ENCODE measurements at places on chromosomes 1 and 21.

- DNase-seq = no peak
Measured at GRCh38 chr1:1799716-1800115, 21.4 kb upstream of the NADK start.

- no peak for DNase-seq
Measured at GRCh38 chr1:14367451-14367850, 231.0 kb upstream of the KAZN start.

- no peak for DNase-seq
Measured at GRCh38 chr1:75796376-75797272, at the start of gene MSH4. Gene MSH4, plus strand, starts transcription at chr1:75796882. Its CDS starts 104 bp downstream, at chr1:75796986.

DNA sequence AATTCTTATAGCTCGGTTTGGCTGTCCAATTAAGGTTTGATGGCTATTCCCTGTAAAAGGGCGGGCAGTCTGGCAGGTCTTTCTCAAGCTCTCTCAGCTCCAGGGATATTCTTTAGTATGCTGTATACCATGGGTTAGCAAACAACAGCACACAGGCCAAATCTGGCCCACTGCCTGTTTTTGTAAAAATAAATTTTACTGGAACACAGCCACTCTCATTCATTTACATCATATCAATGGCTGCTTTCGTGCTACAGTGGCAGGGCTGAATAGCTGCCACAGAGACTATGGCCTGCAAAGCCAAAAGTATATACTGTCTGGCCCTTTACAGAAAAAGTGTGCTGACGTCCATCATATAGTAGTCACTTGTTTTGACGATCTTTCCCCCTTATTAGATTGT is 32.0 kb downstream of the MACO1 start:
- DNase-seq = no peak

DNA sequence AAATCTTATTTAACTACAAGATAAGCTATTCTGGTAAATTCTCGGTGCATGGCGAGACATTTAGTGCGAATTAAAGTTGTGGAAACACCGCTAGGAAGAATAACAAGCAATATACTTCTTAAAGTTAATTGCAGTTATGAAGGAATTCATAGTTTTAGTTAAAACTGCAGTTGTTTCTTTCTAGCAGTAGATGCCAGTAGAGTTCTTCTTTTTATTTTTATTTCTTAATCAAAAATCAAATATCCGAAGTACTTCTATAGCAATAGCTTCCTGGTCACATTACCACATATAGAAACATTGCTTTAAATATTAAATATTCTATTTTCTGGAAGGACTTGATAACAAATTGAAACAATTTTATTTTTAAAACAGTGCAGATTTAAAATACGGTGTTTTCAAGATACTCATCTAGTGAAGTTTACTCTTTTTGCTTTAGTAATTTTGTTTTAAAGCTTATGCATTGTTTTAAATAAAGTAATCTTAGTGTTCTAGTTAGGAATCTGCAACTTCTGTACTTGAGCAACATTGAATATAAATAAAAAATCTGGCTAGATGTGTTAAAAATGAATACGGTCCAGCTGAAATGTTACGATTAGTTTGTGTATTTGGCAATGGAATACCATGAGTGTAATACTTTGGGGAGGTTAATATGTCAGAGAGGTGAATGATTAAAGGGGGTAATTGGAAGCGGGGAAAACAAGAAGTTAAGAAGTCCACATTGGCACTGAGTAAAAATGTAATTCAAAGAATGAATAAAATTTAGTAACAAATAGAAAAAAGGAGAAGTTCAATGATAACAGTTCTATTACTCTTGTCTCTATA is 2.7 kb upstream of the PRKACB start:
- DNase-seq = no peak

DNA sequence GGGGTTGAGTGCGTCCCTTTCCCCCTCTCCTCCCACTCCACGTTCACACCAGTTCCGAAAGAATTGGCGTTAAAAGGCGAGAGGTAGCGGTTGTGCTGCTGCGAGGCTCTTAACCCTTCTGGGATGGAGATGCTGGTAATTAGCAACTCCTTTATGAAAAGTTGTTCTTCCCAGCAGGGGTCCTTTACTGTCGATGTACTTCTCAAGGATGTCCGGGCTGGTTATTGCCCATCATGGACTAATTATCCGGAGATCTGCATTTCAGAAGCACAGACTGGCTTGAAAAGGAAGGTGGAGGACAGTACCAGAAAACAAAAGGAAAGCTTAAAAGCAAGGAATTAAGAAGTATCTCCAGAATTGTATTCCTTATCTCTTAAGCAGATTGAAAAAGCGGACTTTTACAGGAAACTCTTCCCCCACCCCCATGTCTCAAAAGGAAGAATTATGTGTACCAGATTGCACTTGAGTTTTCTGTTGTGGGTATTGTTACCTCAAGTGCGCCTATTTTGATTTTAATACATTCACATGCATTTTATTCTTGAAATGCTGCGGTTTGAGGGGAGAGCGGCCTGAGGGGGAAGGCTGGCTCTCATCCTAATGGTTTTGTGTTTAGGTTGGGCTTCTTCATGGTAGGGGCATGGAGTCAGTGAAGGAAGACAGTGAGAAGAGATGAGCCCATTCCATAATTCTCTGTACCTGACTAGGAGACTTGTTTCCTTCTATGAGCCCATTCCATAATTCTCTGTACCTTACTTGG is 1.5 kb downstream of the AK4 start:
- no peak for DNase-seq

All from RWPE2 (cell line).